ENCODE measurements at places on chromosomes 1 and 21.

GRCh38 chr1:182716740-182717720 lies 32.6 kb upstream of the RGS8 start:
- DNase-seq, result no peak

GRCh38 chr1:192967901-192968300 lies 91.3 kb downstream of the UCHL5 start:
- DNase-seq, result no peak

DNA sequence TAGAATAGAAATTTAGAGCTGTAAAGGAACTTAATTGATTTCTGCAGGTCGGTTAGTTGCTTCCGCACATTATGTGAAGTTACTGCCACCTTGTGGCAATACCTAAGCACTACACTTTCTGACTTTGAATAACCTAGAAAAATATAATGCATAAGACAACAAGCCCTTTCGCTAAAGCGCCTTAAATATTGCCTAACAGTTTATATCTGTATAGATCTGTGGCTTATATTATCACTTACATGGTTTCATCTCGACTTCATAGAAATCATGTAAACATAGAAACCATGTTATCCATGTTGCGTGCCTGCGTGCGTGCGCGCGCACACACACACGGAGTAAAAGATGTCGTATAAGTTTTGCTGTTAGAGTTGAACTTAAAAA lies 10.9 kb upstream of the IFI16 start:
- peak; percentile 56 for DNase-seq

DNA sequence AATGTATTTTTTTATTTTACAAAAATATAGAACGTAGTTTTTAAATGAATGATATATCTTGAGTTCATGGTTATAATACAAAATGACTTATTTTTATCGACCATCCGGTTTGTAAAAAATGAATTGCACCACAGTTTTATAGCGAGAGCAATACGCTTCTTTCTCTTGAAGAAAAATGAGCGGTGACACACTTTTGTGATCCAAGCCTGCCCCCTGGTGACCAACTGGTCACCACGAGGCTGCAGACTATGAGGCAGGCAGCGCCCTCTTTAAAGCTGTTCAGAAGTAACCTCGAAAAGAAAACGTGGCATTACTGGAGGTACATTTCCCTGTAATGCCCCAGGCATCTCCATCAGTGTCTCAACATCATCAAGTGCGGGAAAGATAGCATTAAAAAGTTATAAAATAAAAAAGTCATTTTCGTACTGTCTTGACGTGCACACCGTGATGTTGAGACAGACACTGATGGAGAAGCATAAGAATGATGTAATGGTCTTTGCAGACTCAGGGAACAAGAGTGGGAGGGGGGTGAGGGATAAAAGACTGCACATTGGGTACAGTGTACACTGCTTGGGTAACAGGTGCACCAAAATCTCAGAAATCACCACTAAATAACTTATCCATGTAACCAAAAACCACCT lies 734.2 kb upstream of the ADAMTS5 start:
- peak; percentile 90 for DNase-seq

DNA sequence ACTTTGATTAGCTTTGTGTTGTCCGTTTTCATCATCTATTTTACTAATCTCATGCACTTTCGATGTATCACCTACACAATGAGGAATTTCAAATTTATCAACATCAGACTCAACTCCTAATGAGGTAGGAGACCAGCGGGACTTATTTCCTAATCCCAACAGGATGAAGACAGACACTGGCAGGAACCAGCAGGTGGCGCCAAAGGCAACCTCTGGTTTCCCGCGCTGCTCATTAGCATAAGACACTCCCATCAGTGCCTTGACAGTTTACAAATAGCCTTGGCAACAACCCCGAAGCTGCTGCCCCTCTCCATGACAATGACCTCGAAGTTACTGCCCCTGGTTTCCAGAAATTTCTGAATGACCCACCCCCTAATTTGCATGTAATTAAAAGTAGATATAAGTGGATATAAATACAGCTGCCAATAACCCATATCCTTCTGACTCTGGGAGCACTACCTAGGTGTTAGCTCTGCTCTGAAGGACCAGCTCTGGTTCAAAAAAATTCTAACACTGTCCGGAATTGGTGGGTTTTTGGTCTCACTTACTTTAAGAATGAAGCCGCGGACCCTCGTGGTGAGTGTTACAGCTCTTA lies 974.8 kb downstream of the ADGRL2 start:
- DNase-seq, result peak; percentile 31

DNA sequence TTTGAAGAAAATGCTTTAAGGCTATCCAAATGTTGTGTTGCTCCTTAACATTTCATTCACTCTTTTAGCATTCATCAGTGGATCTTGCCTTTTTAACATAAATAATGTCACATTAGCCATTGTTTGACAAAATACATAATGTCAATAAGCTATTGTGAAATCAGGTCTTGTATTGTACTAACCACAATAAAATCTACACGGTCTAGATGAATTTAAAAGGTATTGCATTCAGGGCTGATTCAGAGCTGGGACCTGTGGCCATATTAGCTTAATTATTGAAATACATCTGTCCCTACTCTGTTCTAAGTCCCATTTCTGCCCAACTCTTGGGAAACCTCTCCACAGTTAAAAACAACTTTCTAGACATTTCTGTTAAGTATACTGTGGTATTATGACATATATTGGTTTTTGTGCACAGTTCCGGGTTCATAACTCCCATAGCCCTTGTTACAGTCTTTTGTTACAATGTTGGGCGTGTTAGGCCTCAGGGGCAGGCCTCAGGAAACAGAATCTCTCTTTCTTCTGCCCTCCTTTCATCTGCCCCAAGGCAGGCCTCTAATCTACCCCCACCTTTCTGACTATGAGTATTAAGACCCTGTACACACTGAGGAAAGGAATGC lies 44.7 kb upstream of the CITED4 start:
- DNase-seq, result no peak

GRCh38 chr1:95254959-95255358 lies 20.9 kb downstream of the RWDD3 start:
- no peak for DNase-seq

DNA sequence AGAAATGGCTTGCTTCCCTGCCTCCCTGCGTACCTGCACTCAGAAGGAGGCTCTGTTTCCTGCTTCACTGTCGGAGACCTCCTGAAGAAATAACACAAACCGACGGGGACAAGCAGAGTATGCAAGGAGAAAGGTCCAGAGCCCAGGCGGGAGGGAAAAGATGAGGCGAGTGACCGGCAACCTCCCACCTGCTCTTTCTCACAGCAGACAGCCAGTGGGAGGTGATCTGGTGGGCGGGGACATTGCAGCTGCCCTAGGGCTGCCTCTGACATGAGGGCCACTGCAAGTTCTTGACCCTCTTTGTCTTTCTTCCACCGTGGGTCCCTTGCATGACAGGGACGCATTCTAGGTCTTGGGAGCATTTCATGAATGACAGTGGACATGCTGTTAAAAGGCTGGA lies 368.2 kb downstream of the CAMTA1 start:
- DNase-seq, result no peak

DNA sequence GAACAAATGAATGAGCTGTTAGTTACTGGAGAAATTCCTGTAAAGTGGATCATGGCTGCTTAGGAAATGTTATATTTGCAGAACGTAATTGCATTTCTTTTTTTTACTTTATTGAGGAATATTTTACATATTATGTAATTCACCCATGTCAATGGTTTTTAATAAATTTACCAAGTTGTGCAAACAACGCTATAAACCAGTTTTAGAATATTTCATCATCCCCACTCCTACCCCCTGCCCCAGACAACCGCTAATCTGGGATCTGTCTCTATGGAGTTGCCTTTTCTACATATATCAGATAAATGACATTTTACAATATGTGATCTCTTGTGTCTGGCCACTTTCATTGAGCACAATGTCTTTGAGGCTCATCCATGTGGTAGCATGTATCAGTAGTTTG lies 4.3 kb upstream of the IFFO2 start:
- DNase-seq, result no peak

- DNase-seq, result no peak
These were observed 119.0 kb upstream of the UBE2U start for GRCh38 chr1:64084451-64084850.

DNA sequence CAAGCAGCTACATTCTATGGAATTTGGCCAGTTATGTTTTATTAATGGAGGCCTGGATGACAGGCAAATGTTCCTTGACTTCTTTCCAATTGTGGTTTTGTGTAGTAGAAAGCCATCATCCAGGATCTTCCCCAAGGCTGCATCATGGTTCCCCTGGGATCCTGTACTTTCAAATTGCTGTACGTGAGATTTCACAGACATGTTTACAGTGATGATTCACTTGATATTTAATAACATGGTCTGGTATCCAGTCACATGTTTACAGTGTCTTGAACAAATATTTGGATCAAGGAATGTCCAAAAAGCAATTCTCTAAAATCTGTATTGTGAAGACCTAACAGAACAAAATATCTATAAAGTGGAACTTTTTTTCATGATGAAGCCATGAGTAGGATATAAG lies 68.3 kb upstream of the ST6GALNAC3 start:
- no peak for DNase-seq

DNA sequence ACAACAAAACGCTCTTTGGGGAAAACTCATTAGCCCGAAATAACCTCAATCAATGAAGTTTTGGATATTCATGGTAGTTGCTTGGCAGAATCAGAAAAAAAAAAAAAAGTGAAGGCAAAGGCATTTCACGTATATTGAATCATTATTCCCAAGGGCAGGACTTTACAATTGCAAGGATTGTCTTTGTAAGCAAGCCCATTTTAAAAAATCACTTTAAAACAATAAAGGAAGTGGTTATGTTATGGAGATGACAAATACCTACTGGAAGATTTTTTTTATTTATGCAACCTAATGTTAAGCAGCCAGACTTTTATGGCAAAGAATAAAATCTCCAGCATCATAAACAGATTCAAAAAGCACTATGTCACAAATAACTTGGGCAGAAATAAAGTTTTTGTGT lies 9.3 kb downstream of the GJB4 start:
- DNase-seq, result no peak

DNA sequence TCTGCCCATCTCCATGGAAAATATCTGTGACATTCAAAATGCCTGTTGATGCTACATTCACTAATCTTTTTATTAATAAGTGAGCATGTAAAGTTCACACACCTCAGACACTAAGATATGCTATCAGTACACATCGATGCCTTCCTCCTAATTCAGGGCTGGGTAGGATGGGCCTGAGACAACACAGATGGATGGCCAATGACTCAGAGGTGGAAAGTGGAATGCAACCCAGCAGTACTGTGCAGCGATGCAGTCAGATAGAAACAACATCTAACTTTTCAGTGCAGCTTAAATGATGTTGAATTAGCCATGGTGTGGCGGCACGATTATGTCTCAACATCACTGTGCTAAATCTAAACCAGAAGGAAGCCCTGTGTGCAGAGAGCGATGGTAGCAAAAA lies 161.6 kb upstream of the KCNJ15 start:
- DNase-seq, result no peak

GRCh38 chr1:224929335-224930237 lies at the start of gene DNAH14:
TSS of gene DNAH14 (plus strand) at chr1:224929675. CDS start at chr1:224952703, 23,028 bp downstream.
- DNase-seq, result peak; percentile 92

GRCh38 chr1:234103198-234103597 lies 198.7 kb downstream of the SLC35F3 start:
- DNase-seq, result no peak

DNA sequence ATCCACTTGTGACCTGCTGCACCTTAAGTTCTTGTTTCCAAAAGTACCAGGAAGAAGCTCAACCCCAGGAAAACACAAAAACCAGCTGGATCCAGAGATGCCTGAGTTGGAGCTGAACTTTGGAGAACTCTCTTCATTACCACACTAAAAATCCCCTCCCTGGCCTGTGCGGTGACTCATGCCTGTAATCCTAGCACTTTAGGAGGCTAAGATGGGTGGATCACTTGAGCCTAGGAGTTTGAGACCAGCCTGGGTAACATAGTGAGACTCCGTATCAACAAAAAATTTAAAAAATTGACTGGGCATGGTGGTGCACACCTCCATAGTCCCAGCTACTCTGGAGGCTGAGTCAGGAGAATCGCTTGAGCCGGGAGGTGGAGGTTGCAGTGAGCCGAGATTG lies 6.2 kb downstream of the MAP1LC3C start:
- no peak for DNase-seq

GRCh38 chr1:203548892-203549291 lies 54.9 kb downstream of the OPTC start:
- no peak for DNase-seq

DNA sequence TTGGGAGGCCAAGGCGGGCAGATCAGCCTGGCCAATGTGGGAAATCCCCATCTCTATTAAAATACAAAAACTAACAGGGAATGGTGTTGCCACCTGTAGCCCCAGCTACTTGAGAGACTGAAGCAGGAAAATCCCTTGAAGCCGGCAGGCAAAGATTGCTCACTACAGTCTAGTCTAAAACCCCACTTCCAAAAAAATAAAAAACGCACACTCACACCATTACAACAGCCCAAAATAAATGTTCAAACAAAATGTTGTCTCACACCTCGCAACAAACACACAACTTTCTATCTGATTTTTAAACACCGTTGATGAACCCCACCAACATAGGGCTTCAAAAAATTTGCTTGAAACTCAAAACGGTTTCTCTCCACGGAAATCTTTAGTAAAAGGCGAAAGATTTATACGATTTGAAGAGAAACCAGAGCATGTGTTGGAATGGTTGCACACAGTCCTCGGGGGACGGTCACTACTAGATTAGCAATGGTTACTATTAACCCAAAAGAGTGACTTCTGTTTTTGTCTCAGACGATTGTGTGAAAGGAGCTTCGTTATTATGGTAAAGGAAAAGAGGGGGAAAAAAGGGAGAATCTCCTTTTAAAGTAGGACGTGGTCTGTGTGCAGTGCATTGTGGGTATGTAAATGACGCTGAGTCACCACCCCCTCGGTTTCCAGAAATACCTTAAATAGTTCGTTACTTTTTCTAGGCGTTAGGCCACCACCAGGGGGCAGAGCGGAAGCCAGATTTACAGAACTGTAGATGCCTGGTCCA lies at the start of gene RNU5D-1:
RNU5D-1 (minus strand) TSS at position 430 of the 772 bp plus-strand sequence.
- peak; percentile 97 for DNase-seq

DNA sequence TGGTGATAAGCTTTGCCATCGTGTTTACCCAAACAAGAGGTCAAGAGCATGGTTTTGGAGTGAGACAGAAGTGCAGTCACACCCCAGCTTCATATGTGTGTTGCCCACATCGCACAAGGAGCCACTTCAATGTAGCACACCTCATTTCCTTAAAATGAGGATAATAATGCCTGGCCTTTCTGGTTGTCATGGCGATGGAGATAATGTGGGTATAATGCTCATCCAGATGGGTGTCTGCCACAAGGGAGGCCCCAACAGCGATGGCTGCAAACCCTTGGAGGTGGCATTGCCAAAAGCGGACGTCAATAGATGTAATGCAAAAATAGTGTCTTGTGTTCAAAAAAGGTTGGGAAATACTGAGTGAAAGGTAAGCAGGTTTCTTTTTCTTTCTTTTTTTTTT lies 83.1 kb upstream of the AJAP1 start:
- DNase-seq, result no peak

- no peak for DNase-seq
These were observed 2.3 kb downstream of the IL20 start for GRCh38 chr1:206867716-206868115.

Measured in thyroid gland (tissue), 4 donors.